ENCODE measurements at places on chromosomes 16 and 17.

DNA sequence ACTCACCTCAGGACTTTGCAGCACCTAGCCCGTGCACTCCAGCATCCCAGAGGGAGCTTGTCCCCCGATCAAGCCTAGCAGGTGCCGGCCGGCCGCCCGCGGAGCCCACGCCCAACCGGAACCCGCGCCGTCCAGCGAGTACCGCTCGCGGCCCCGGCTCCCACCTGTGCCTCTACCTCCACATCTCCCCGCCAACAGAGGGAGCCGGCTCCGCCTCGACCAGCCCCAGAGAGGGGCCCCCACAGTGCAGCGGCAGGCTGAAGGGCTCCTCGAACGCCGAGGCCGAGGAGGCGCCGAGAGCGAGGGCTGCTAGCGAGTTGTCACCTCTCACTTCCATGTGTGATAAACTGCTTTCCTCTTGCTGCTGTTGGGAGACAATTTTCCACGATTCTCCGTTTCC lies 41.1 kb upstream of the DHRS7B start:
- no peak for DNase-seq

- DNase-seq, result no peak
Observed at GRCh38 chr16:12395268-12395667, 408.4 kb downstream of the CPPED1 start.

DNA sequence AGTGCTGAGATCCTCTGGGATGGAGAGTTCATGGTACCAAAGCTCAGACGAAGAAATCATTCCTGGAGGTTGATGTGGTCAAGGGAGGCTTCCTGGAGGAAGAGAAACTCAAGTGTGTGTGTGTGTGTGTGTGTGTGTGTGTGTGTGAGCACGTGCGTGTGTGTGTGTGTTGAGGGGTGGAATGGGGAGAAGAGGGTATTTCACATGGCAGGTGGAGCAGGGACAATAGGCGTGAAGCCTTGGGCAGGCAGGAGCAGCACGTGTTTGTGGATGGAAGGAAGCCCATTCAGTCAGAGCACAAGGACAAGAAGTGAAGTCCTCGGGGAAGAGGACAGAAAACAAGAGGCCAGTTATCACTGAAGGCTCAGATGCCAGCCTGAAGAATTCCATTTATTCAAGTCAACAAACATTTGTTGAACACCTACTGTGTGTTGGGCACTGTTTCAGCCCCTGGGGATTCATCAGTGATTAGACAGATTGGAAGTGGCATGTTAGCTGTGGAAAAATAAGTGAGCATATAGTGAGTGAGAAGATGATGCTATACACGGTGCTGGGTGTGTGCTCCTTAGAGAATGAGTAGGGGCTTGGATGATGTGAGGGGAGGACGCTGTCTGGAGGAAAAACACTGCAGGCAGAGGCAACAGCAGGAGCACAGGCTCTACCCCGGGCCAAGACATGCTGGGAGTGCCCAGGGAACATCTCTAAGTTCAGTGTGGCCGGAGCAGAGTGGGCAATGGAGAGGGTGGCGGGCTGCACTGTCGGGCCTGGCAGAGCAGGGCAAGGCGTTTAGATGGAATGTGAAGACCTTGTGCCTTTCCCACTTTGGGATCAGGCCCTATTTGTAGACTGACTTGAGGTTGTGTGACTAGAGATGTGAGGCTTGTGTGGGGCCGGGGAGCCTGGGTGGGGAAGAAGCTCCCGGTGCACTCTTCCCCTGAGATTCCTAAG lies 267.1 kb downstream of the CBLN1 start:
- no peak for DNase-seq

DNA sequence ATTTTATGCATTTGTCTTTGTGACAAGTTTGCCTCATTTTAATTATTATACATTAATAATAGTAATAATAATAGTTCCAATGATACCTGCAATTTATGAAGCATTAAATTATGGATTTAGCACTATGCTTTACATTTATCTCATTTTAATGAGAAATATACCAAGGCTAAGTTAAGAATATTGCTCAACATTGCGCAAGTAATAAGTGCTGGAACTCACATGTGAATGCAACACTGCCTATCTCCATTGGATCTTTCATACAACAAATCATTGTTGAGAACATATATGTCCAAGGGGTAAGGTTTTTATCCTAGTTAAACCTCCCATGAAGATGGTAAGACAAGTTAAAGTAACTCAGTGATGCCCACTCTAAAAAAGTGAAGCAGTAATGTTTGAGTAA lies 703.7 kb upstream of the SOX9 start:
- no peak for DNase-seq

GRCh38 chr17:28615260-28615940 lies 1.4 kb upstream of the RSKR start:
- no peak for DNase-seq

DNA sequence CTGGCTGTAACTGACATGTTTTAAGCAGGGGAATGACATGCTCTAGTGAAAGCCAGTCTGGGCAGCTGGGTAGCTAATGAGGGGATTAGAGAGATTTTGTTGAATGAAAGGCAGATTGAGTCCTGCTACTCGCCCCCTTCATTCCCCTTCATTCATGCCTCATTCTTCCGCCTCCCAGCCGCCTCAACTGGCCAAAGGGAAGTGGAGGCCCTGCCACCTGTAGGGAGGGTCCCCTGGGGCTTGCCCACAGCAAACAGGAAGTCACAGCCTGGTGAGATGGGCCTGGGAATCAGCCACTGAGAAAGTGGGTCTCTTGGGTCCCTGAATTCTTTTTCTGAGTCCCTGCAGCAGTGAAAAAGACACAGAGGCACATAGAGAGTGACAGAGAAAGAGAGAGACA lies 1.1 kb upstream of the CD19 start:
- DNase-seq, result no peak

DNA sequence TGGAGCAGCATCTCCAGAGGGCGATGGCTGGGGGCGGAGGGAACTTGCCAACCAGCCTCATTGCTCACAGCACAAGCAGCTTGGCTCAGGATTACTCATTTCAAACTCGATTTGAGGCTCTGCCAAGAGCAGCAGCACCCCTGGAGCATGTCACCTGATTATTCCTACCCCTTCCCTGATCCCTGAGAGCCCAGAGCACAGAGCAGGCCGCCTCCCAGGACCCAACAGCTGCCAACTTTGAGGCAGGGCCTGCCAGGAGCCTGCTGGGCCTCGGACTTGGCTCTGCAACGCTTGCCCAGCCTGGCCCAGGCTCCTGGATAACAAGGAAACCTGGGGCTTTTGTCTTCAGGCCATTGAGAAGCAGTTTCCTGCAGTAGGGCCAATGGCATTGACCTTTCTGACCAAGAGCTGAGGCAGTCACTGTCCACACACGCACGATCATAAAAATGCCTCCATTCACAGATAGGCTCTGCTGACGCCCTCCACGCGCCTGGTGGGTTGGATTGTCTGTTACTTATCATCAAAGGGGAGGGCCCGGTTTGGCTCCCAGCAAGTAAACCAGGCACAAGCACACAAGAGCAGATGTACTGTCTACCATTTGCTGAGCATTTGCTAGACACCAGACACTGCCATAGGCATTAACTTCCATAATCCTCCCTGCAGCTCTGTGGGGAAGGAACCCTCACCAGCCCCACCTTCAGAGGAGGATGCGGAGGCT lies 406.6 kb upstream of the EEF2KMT start:
- DNase-seq, result no peak

DNA sequence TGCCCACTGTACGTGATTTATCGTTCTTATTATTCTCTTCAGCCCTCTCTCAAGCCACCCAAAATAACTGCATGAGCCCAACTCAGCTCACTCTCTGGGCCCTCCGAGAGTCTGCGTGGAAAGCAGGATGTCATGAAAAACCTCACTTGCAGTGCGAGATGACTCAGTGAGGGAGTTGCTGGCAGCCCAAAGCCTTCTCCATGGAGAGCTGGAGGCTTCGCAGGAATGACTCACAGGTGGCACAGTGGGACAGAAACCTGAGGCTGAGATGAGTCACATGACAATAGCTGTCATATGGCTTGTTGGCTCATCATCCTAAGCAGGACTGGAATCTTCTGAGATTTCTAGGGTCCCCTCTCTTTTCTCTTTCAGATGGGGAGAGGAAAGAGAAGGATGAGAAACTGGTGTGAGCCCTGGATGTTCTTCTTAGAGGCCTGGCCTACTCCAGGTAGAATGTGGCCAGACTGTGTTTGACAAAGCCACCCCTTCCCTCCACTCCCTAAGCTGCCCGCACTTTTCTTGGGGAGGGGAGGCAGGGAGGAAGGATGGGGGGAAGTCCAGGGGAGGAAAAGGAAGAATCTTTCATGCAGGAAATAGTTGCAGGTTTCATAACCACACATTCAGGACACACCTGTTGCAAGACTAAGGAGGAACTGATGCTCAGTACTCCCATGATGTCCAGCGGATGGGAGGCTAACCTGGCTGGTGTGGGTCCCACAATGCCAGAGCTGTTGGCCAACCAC lies 160.6 kb upstream of the RPL38 start:
- DNase-seq, result no peak

DNA sequence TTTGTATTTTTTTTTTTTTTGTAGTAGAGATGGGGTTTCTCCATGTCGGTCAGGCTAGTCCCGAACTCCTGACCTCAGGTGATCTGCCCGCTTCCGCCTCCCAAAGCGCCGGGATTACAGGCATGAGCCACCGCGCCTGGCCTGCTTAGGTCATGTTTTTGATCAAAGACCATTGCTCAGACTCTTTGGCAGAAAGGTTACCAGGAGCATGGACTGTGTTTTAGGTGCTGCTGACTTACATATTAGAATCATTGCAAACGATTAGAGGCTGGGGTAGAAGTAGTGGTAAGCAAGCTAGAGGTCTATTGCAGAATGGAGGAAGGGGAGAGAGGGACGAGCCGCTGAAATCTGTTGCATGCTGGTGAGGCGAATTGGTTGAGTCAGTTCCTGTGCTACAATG lies 79.8 kb downstream of the TANGO6 start:
- no peak for DNase-seq

GRCh38 chr16:88316941-88317612 lies 65.7 kb upstream of the ZNF469 start:
- DNase-seq, result no peak

- no peak for DNase-seq
Observed at GRCh38 chr17:41392278-41392677, 5.1 kb downstream of the KRT31 start.

DNA sequence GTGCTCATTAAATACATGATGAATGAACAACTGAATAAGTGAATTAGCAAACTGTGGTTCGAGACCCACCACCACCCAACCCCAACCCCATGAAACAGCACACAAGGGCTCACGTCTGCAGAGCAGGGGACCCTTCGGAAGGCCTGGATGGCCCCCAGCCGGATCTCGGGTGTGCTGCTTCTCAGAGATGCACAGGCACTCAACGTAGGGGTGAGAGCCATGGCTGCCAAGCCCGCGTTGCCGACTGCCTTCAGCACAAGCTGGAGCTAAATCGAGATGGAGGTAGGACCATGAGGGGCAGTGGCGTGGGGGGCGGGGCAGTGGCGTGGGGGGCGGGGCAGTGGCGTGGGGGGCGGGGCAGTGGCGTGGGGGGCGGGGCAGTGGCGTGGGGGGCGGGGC lies 93.2 kb downstream of the LITAF start:
- no peak for DNase-seq

DNA sequence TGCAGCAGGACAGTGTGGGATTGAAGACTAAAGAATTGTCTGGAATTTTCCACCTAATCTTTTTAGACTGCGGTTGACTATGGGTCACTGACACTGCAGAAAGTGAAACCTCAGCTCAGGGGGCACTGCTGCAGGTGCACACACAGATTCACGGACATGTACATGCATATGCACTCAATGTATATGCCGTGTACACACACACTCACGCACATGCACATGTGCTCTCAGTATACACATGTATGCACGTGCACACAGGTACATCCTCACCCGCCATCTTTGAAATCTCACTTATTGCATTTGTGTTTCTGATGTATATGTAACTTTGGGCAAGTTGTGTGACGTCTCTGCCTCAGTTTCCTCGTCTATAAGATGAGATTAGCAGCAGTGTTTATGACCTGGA lies 27.3 kb downstream of the CMIP start:
- DNase-seq, result no peak

DNA sequence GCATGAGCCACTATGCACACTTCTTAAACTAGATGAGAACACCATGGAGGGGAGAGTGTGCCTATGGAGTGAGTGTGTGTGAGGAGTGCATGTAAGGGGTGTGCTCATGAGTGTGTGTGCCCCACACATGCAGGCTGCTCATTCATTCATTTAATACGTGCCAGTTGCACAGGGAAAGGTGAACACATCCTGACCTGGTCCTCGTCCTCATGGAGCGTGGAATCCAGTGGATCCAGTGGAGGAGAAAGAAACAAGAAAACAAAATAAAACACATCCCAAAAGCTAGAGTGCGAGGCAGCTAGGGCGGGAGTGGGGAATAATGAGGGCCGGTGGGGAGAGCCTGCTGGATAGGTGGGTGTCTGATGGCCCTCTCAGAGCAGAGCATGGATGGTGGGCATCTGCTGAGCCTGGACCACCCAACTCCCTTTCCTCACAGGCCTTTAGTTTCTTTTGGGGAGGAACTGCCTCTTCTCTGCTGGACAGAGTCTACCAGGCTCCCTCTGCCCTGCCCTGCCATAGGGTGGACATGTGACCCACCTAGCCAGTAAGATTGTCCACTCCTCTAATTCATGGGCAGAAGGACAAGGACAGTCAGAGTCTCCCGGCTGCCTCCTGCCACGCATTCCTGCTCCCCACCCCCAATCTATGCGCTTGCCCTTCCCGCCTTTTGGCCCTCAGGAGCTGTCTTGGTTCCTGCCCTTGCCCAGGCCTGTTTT lies 204.3 kb downstream of the RAB11FIP4 start:
- no peak for DNase-seq
